NCI-H524 (cell line): ENCODE measurements at places on chromosomes 7 and 10.

DNA sequence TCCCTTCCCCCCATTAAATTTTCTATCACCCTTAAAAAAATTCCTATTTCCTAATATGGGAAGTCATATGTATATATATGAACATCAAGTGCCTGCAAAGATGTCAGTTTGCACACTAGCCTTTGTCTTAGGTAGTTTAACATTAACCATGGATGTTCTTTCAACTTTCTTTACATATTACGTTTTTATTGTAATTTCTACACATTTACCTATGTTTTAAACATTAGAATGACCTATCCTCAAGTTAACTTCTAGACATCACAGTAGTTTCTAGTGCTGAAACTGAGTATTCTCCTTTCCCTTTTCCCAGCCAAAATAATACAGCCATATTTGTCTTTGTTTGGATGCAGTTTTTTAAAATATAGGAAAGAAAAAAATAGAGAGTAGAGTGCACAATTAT, 5.8 kb downstream of the DLX6 start:
- DNase-seq, result no peak

DNA sequence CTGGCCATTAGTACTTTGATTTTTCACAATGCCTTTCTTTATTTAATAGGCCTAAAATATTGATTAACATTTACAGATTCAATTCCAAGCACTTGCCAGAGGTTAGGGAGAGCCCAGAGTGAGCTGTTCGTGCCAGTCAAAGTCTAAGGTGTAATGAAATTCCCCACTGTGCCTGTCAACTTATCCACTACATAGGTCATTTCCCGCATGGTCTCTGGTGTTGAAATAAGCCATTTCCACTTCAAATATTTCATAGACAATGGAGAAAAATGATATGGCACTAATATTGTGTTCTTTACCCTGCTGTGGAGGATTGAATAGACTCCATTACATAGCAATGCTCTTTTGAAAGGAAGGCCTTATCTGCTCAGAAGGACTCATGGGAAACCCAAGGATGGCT, 978.1 kb upstream of the CELF2 start:
- no peak for DNase-seq

- DNase-seq, result no peak
Measured at GRCh38 chr10:22992621-22993020, 64.8 kb downstream of the ARMC3 start.

- DNase-seq, result peak; percentile 83
Measured at GRCh38 chr7:80918909-80919721, at the start of gene SEMA3C. SEMA3C (minus strand) TSS chr7:80919051; CDS start chr7:80916781, 2,270 bp downstream.

DNA sequence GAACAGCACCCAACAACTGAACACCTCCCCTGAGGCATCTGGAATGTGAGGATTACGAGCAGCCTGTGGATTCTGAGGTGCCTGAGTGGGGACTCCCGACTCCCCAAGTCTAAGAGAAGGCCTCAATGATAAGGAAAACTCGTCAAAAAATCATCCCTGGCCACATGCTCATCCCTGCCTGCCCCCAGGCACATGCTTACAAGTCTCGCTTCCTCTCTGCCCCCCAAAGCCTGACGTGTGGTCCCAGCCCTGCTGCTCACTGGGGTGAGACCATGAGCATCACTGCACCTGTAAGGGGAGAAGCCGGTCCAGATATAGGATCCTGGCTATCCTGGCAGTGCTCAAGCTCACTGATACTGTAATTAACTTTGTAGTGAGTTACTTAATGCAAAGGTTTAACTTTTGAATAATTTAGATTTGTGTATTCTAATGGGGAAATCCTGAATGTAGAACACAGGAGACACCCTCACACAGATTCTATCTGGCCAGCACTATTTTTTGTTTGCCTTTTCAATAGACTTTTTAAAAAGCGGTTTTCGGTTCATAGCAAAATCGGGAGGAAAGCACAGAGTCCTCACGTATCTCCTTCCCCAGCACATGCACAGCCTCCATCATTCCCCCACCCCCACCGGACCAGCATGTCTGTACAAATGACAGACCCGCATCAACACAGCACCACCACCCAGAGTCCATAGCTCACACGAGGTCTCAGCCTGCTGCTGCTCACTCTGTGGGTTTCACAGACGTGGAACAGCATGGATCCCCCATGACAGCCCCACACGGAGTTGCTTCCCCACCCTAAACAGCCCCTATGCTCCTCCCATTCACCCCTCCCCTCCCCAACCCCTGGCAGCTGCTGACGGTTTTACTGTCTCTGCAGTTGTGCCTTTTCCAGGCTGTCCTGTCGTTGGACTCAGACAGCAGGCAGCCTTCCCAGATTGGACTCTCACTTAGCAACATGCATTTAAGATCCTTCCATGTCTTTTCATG, 167.9 kb downstream of the DIP2C start:
- peak; percentile 20 for DNase-seq

DNA sequence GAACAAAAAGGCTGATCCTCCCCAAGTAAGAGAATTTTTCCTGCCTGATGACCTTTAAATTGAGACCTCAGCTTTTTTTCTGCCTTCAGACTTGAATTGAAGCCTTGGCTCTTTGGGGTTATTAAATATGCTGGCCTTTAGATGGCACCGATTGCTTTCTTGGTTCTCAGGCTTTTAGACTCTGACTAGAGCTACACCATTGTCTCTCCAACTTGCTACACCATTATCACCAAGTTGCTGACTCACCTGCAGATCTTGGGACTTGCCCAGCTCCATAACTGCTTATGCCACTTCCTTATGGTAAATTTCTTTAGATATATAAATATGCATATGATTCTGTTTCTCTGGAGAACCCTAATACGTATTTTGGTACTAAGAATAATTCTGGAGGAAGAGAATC, 3.1 kb upstream of the ABCA13 start:
- DNase-seq, result no peak

DNA sequence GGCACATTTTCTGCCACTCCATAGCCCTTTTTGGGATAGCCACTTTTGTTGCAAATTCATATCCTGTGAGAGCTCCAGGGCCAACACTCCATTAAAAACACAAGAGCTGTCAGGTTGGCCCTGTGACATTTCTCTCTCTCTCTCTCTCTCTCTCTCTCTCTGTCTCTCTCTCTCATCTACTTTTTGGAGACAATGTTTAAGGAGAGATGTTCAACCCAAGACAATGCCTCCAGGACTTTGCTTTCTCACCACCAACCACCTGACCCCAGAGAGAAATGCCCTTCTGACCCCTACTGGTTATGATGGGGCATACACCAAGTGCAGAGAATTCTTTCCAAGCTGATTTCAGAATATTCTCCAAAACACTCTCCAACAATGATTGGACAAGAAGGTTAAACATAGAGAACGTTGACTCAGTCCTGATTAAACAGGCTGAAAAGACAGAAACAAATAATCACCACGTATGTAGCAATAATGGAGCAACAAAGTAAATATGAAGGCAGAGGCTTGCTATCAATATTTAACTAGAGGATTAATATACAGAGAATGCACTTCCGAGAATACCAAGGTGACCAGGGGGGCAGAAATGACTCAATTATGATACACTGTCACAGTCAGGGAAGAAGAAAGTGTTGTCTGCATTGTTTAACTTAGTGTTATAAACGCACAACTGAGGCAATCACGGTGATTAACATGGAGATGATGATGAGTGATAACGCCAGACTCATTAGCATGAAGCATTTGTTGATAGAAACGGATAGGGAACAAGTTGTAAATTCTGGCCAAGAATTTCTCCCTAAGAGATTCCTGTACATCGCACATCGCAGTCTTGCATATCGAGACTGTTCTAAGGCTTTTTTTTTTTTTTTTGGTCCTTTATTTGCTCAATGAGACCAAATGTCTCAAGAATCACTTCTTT, 178.5 kb downstream of the NRP1 start:
- DNase-seq, result no peak

DNA sequence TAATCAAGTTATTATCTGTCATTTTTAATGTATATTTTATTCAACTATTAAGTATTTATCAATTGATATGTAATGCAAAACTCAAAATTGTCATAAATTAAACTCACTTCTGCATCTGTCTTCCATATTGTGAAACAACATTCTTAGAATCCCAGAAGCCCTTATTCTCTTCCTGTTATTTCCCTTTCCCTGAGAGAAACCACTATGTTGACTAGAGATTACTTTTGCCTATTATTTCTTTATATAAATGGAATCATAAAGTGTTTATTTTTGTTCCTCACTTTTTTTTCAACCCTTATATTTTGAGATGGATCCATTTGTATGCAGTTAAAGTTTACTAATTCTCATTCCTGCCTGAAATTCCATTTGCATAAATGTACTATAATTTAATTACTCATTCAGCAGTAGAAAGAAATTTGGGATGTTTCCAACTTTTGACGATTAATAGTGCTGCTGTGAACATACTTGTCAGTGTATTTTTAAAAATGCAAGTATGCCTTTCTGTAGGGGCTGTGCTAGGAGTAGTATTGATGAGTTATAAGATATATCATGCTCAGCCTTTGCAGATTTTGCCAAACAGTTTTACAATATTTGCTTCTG, 211.2 kb downstream of the SEMA3D start:
- DNase-seq, result no peak

DNA sequence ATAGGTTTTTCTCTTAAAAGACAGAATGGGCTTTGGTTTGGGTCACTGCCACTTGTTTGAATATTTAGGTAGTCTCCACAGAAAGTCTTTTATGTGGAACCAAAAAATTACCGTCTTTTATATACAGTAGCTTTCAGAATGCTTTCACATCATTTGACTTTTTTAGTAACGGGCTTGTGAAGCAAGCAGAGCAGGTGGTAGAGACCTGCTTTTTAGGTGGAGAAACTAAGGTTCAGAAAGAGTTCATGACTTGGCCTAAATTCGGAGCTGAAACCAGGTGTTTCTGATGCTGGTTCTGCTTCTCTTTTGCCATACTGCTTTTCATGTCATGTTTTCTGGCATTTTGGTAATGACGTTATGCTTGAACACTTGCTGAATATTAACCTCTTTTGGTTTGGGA, 36.3 kb downstream of the GARS1 start:
- no peak for DNase-seq

- no peak for DNase-seq
Measured at GRCh38 chr10:132862485-132863420, 76.8 kb upstream of the NKX6-2 start.

- DNase-seq, result no peak
Measured at GRCh38 chr7:30744075-30744417, 7.9 kb upstream of the INMT start.

GRCh38 chr10:1608851-1609647, 128.3 kb downstream of the ADARB2 start:
- no peak for DNase-seq

DNA sequence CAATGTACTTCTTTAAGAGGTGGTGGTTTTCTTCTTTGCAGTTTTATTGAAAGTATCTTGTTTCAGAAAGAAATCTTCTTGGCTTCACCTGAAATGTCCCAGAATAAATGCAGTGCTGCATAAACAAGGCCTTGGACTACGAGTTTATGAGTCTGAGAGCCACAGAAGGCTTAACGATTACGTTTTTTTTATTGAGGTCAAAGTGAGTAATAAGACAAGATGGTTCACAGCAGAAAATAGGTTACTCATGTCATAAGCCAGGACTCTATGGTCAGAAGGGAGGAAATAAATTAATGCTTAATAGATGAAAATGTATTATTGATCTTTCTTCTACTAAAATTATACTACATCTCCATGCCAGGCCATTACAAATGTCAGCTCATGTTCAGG, 13.7 kb upstream of the NPTX2 start:
- no peak for DNase-seq

DNA sequence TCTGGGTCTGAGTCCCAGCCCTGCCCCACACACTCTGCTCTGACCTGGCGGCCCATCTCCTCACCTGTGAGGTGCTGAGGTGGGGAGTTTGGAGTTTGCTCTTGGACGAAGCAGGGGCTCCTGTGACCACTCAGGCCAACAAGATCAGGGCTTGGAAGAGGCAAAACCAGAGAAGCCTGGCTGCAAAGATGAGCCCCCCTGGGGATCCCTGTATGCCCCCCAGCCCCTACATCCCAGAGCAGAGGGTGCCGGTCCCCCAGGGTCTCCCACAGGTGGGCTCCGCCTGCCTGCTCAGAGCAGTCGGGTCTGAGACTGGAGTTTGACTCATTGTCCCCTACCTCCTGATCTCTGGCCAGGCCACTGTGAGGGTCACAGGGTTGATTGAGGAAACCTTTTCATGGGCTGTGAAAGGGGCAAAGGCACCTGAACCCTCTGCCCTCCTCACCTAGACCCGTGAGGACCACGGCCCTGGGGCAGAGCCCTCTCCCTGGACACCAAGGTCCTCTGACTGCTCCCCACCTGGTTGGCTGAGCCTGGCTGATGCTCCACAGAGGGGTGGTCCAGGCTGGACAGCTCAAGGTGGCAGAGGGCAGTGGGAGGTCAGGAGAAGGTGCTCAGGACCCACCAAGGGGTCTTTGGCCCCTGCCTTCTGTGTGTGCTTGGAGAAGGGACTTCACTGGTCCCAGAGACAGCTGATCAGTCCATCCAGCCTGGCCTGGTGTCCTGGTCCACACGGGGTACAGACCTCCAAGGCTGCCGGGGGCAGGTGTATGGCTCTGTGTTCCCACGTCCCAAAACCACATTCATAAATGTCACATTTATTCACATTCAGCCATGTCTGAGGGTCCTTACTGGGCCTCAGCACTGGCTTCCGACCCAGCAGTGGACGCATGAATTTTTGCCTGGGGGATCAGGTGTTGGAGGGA, 9.1 kb upstream of the SCART1 start:
- no peak for DNase-seq

DNA sequence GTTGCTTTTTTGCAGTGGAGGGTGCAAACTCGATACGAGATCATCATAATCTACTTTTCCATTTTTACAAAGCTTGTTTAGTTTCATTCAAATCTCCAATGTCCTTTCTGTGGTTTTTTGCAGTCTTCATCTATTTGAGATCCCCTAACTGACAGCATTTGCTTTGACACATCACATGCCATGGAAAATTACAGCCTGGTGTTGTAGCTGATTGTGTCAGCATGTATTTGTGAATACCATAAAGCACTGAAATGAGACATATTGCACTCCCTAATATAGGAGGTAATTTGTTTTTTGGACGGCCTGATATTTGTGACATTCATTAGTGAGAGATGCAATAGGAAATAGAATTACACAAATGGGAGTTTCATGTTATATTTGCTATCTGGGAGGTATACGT, 620.8 kb downstream of the KCNMA1 start:
- DNase-seq, result no peak

- DNase-seq, result no peak
Measured at GRCh38 chr7:102228935-102229334, 57.7 kb upstream of the SH2B2 start.

DNA sequence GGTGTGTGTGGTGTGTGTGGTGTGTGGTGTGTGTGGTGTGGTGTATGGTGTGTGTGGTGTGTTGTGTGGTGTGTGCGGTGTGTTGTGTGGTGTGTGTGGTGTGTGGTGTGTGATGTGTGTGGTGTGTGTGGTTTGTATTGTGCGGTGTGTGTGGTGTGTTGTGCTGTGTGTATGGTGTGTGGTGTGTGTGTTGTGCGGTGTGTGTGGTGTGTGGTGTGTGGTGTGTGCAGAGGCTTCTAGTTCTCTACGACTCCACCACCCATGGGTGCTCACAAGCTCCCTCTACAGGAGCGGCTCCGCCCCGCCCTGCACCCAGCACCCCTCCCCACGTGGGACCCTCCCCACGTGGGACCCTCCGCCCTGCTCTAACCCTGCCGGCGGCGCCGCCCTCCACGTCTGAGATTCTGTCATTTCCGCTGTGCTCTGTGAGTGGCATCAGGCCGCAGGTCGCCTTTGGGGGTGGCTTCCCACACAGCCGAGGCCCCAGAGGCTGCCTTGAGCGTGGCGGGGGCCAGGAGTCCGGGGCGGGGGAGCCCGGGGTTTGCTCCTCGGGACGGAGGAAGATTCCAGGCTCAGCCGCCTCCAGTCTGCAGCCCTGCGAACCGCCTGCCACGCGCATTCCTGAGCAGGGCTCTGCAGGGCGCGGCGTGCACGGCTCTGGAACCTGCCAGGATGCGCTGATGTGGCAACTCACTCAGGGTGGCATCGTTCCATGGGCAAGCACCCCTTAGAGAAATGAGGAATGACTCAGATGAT, 37.0 kb upstream of the DNAJB6 start:
- DNase-seq, result no peak
